ENCODE measurements at places on chromosomes 7 and 10.

DNA sequence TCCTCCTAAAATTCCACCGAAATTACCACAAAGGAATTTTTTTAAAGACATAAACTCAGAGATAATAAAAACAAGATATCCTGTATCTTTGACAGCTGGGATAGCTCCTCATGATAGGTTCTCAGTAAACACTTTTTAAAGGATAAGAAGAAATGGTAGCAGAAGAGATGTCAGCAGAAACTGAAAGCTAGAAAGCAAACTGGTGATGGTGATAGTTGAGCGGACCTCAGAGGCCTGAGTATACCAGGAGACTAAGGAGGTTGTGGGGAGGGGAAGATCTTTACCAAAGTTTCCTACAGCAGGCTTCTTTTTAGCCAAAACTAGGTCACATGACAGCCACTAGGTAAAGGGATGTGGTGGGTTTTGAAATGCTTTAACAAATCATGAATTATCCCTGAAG lies 22.5 kb downstream of the PCGF5 start:
- no peak for DNase-seq

GRCh38 chr7:31899356-31899927 lies 170.8 kb downstream of the PDE1C start:
- DNase-seq, result no peak

- DNase-seq, result no peak
Observed at GRCh38 chr7:43014406-43014805, 82.2 kb downstream of the MRPL32 start.

DNA sequence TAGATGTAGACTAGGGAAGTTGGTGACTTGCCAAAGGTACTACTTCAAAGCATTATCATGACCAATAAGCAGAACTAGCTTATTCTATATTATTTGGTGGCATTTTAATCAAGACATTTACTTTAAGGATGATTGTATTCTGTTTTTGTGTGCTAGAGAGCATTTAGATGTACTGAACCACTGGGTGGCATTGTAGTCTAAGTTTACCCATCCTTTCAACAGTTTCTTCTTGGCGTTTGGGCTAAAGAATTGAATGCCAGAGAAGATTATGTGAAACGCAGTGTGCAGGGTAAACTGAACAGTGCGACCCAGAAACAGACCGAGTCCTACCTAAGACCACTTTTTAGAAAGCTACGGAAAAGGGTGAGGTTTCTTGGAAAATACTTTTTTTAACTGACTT lies 26.8 kb downstream of the PRPF18 start:
- DNase-seq, result no peak

- no peak for DNase-seq
Observed at GRCh38 chr10:84194424-84195043, at the start of gene CDHR1. CDHR1 (plus strand) TSS chr10:84194537; CDS start chr10:84194761, 224 bp downstream.

GRCh38 chr7:36423633-36424032 lies 34.0 kb downstream of the ANLN start:
- DNase-seq, result no peak

- DNase-seq, result no peak
Observed at GRCh38 chr7:111927353-111928019, 278.7 kb downstream of the DOCK4 start.

DNA sequence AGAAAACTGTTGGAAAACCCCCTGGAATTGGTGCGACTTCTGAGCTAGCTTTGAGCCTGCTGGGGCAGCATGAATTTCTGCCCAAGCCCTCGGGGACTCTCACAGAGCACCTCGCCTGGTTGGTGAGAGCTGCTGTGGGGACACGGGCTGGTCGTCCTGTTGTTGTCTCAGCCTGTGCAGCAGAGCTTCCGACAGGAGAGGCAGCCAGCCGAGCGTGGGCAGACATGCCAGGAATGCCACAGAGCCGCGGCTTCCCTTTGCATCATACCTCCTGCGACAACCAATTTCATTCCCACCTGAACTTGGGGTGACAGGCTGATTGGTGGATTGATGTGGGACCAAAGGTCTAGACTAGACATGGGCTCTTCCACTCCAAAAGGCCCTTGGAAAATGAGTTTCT lies 60.2 kb upstream of the NRBF2 start:
- no peak for DNase-seq

DNA sequence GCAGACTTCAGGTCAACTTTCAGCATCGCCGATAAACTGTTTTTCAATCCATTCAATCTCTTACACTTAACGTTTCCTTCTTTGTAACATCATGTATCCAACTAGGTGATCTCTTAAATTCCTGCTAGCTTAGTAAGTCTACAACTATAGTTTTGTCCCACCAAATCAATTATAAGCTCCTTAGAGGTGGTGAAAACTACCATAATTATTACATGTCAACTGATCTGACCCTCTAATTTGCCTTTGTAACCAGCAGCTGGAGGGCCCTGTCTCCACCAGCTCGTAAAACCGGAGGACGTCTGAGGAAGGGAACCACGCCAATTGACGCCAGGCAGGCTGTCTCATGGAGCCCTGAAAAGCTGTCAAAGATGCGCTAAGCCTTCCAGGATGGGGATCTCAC lies 113.4 kb downstream of the ABCC2 start:
- DNase-seq, result no peak

- no peak for DNase-seq
Observed at GRCh38 chr7:117248829-117249228, 74.0 kb downstream of the WNT2 start.

GRCh38 chr7:141483044-141483443 lies 68.2 kb upstream of the AGK start:
- DNase-seq, result no peak

DNA sequence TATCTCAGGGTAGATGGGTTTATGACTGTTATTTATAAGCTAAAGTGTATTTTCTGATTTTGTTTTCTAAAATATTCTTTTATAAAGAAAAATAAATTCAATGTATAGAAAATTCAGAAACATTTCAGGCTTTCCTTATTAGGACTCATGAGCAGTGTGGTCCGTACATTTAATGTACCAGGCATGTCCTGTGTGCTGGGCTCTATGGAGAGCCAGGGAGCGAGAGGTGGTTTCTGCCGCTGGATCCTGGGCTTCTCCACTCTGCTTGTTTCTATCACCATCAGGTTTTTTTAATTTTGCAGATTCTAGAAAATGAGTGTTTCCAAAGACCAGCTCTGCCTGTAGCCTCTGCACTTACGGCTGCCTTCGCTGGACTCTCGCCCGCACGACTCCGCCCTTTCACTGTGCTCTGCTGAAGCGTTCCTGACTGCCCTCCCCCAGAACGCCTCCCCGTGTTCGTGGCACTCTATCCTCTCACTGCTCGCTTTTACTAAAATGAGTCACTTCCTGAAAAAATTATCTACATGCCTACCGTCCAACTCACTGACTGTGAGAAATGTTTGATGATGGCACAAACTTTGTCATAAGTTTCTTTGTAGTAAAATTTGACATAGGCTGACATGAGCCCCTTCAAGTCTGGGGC lies 188.5 kb downstream of the ZMYND11 start:
- peak; percentile 87 for DNase-seq

GRCh38 chr7:927031-927671 lies 27.3 kb downstream of the ADAP1 start:
- no peak for DNase-seq

DNA sequence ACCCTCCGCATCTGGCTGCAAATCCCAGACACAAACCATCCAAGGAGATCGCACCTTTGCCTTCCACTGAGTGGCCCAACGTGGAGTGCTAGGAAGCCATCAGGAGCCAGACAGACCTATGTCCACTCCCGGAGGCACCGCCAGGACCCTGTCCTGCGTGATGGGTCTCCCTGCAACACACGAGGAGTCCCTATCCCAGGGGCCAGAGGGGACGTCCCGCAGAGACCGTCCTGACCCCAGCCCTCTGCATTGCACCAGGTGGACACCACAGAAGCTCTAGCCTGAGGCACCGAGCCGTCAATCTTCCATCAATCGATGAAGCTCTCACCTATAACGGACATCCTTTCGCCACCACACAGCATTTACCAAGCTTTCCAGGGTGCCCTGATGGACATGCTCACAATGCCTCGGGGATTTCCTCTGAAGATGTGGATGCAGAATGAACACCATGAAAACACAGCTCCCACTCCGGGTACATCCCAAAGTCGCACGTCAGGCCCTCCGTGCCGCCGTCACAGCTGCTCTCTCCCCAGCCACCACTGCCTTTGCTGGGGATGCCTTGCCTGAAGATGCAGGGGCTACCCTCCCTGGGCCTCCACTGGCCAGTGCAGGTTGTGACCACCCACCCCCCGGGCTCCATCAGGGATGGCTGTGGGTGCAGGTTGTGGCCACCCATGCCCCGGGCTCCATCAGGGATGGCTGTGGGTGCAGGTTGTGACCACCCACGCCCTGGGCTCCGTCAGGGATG lies 54.1 kb downstream of the PTPRN2 start:
- DNase-seq, result no peak

Data from AG04449 (cell line).